Right hindlimb (tissue), 1 donor: ENCODE measurements at places on chromosomes 6 and 20.

GRCh38 chr6:15827496-15828255 lies 164.8 kb upstream of the DTNBP1 start:
- DNase-seq = no peak

DNA sequence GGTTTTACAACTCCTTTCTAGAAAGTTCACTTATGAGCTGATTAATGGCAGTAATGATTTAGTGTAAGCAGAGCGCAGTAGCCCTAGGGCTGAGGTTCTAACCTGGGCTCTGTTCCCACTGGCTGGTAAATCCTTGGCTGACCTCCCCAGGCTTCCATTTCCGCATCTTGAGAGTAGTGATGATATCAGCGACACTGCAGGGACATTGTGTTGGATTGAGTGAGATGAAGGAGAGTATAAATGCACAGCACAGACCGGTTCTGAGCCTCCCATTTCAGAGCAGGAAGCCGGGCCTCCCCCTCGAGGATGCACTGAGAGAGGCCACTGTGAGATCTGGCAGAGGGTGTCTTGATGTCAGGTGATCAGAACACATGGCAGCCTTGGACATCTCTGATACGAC lies 477.2 kb upstream of the SULF2 start:
- DNase-seq = no peak

- DNase-seq = no peak
These were observed 52.4 kb downstream of the MAP3K7 start for GRCh38 chr6:90534337-90535025.

GRCh38 chr20:53335555-53335954 lies 258.1 kb downstream of the ZNF217 start:
- no peak for DNase-seq

- no peak for DNase-seq
These were observed 112.2 kb upstream of the ARMC2 start for GRCh38 chr6:108736002-108736361.

- no peak for DNase-seq
These were observed 203.8 kb upstream of the PCSK2 start for GRCh38 chr20:17023036-17023435.

DNA sequence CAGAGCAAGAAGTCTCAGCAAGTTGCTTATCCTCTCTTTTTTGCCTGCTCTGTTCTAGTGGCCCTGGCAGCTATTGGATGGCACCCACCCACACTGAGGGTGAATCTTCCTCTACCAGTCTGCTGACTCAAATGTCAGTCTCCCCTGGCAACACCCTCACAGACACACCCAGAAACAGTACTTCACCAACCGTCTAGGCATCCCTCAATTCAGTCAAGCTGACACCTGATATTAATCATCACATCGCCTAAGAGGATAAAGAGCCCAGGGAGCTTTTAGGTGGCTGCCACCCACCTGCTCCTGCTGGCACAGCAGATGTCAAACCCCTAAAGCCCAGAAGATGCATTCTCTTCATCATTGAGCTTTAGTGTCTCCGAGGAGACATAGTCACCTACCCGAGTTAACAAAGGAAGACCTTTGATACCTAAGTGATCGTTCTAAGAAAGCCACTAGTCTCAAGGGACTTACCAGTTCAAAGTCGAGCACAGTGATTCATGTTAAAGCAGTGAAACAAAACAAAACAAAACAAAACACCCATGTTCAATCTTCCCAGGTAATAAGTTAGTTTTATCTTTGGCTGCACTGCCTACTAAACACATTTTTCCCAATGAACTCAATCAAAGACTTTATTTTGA lies 97.7 kb upstream of the KCNQ5 start:
- DNase-seq = no peak

GRCh38 chr6:55130806-55131324 lies 43.5 kb upstream of the HCRTR2 start:
- DNase-seq = no peak

GRCh38 chr6:150236544-150236943 lies 93.7 kb downstream of the PPP1R14C start:
- DNase-seq = no peak

DNA sequence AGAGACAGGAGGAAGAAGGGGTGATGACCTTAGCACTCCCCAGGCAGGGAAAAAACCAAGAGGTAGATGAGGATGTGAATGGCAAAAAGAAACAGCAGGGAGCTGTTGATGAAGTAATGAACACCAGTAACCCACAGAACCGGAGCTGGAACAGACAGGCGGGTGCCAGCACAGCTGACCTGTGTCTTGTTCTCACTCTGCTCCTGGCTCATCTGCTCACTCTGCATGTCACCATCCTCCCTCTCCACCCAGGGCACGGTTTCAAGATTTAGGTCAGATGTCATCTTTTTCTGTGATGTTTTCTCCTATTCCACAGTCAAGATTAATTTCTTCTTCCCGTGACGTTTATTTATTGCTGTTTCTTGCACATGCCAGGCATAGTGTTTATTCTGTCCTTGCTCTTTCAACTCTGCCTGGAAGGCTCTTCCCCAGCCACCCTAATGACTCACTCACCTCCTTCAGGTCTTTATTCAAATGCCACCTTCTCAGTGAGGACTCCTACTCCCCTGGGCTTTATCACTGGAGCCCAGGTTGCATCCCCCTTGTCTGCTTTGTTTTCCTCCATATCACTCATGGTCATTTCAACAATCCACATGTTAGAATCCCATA lies 164.5 kb upstream of the HDAC2 start:
- no peak for DNase-seq

DNA sequence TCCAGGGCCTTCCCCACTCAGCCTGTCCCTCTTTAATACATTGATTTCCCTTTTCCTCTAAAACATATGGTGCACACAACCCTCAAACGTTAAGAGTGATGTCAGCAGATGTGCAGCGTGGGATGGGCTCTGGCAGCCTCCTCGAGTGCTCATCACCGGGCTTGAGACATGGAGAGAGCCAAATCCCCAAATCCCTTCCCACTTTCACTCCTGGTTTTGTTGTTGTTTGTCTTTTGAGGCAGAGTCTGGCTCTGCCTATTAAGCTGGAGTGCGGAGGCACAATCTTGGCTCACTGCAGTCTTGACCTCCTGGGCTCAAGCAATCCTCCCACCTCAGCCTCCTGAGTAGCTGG lies 5.8 kb upstream of the PLTP start:
- peak; percentile 83 for DNase-seq

GRCh38 chr20:58661598-58662473 lies 10.8 kb downstream of the STX16 start:
- no peak for DNase-seq

GRCh38 chr20:8853805-8854338 lies 215.0 kb upstream of the PLCB4 start:
- peak; percentile 32 for DNase-seq

GRCh38 chr6:44131892-44132291 lies 4.5 kb downstream of the TMEM63B start:
- DNase-seq = no peak

DNA sequence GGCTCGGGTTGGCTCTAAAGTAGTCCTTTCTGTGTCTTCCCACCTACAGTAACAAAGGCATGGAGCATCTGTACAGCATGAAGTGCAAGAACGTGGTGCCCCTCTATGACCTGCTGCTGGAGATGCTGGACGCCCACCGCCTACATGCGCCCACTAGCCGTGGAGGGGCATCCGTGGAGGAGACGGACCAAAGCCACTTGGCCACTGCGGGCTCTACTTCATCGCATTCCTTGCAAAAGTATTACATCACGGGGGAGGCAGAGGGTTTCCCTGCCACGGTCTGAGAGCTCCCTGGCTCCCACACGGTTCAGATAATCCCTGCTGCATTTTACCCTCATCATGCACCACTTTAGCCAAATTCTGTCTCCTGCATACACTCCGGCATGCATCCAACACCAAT lies 291.2 kb downstream of the ESR1 start:
- no peak for DNase-seq

DNA sequence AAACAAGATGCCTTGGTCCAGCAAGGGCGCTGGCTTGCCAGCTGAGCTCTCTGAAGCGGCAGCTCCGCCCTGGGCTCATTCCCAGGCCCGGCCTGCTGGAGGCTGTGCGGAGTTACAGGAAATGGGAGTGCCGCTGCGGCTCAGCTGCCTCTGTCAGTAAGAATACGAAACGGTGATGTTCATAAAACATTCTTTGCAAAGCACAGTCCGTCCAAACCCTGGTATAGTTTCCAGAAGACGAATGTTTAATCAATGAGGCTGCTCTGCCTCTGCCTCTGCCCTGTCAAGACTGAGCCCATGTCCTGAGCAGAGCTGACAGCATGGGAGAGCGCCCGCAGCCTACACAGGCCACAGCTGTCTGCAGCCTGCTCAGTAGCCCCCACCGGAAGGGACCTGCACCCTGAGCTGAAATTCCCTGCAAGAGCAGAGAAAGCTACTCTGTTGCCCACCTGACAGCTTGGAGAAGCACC lies 153.3 kb upstream of the SNX9 start:
- DNase-seq = peak; percentile 94

DNA sequence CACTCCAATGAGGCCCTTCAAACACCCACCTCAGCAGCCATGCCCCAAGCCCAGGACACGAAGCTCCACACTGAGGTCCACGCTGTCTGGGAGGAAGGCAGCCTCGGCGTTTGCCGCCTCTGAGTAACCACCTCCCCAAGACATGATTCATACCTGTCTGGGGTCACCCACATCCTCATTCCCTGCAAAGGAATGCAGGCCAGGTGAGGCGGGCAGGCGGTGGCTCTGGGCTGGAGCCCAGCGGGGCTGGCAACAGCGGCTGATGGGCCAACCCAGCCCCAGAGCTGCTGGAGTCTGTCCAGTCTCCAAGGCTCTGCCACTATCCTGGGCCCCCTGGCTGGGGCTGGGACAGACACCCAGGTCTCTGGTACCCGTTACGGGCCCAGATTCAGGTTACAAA lies 14.8 kb downstream of the PMEPA1 start:
- DNase-seq = no peak

GRCh38 chr6:21265730-21266044 lies 327.9 kb upstream of the SOX4 start:
- no peak for DNase-seq

- no peak for DNase-seq
These were observed 136.4 kb downstream of the HIVEP2 start for GRCh38 chr6:142808405-142809061.

- no peak for DNase-seq
These were observed 36.6 kb downstream of the MGME1 start for GRCh38 chr20:18005170-18005989.
